ENCODE measurements at places on chromosomes 6 and 20.
A peak's percentile ranks its signal among the peaks of the same experiment; 100 is the strongest.

GRCh38 chr6:87721311-87721710 is 19.3 kb upstream of the AKIRIN2 start:
- no peak for DNase-seq

- peak; percentile 35 for DNase-seq
Measured at GRCh38 chr6:20404641-20405032, 3.0 kb downstream of the E2F3 start.

DNA sequence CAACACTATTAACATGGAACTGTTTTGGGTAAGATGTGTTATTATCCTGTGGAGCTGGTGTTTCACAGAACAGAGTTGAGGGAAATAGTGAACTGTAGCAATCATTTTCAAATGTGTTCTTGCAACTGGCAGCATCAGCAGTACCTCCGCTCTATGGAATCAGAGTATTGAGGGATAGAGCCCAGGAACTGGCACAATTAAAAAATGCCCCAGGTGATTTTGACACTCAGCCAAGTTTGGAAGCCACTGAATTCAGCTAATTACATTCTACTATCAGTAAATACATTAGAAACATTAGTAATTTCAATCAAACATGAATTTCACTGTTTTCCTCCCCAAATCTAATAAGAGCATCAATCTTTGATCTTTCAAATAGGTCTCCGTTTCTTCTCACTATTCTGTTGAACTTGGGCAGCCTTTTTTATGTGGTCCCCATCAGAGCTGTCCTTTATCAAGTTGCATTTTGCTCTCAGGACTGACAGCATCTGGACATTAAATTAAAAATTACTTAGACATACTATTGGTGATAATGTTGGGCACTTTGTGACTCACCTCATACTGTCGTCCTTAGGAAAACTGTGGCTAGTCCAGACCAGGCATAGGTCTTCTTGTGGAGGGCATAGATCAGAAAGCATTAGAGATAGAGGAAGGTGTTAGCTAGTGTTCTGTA is 251.5 kb downstream of the DHX35 start:
- DNase-seq = no peak

DNA sequence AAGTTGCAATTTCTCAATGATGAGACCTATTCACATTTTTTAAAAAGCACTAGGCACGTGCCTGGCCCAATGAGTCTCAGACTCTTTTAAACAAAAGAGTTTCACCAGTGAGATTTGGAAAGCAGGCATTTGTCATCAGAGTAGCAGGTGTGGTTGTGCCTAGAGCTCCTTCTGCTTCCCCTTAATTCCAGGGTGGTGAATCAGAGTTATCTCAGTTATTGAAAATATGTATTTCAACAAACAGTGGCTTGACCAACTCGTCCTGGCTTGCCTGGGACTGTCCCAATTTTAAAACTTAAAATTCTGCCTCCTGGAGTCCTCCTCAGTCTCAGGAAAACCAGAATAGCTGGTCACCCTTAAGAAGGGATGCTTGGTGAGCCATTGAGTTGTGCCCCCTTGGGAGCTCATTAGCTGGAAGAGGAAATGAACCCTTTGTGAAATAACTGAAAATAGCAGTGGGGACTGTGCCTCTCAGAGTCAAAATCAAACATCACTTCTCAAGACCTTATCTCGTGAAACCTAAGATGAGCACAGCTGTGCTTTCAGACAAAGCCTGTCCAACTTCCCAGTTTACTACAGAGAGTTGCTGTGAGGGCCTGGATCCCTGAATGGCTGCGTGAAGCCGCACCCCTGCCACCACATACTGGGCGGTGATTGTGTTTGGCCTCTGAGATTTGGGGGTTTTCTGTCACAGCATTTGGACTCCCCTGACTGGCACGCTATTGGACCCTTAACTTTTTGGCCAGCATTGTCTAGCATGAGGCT is 116.3 kb downstream of the ANKRD60 start:
- DNase-seq = no peak

- DNase-seq = no peak
Measured at GRCh38 chr6:157845493-157846259, 22.6 kb downstream of the SNX9 start.

DNA sequence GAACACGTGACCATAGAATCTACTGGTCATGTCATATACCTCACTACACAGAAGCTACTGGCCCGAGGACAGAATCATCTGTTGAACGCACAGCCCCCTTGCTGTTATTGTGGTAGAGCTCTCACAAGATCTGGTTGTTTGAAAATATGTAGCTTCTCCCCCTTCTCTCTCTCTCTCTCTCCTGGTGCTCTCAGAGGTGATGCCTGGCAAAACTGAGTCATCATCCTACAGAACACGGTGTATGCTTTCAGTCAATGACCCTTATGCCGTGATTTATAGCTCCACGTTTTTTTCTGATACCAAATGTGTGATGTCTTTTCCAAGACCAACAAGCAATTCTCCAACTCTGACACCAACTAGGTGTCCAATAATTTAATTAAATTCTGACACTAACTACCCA is 13.0 kb upstream of the RBM24 start:
- DNase-seq = no peak

DNA sequence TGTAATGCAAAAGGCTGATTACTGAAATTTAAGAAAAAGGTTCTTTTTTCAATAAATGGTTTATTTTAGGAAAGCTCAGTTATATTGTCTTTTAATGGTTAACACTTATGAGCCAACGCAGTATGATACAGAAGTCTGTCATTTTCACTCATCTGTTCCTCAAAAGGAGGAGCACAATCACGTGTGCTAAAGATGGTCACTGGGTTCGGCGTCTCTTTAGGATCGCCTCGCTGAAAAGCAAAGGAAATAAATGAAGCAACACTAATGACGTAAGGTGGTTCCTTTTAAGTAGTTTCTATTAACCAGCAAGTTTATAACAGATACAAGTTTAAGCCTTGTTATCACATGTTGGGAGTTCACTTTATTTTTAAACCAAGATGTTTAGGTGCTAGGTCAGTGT is 125.7 kb downstream of the MAP3K4 start:
- no peak for DNase-seq

DNA sequence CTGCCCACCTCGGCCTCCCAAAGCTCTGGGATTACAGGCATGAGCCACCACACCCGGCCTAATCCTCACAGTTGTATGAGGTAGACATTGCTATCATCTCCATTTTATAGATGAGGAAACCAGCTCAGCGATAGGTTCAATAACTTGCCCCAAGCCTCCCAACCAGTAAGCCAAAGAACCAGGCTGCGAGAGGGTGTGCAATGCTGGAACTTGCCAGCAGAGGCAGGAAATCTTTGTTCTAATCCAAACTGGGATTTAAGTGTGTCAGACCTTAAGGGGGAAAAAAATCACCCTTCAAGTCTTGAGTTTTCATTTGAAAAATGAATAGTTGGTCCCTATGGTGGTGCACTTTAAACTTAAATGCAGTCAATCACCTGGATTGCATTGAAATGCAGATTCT is 20.1 kb upstream of the RNGTT start:
- DNase-seq = no peak

Data from stimulated activated CD8-positive, alpha-beta memory T cell treated with anti-CD3 and anti-CD28 coated beads, Interleukin-12 subunit alpha, Interleukin-12 subunit beta, amount 100 ng/mL, for 4 hours (primary cell).